ENCODE measurements at places on chromosomes 4 and X.

- no peak for DNase-seq
These were observed 44.7 kb upstream of the ARHGAP24 start for GRCh38 chr4:85430226-85430625.

DNA sequence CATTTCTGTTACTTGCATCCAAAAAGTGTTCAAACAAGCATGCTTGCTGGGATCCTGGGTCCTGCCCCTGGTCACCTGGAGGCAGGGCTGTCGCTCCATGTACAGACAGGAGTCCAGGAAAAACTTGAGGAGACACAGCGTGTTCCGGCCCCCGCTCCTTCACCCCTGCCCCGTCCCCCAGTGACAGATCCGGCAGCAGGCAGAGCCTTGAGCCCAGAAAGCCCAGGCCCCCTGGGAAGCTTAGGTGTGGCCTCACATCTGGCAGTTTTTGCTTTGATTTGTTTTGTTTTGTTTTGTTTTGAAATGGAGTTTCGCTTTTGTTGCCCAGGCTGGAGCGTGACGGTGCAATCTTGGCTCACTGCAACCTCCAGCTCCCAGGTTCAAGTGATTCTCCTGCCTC is 67.0 kb downstream of the TRMT44 start:
- DNase-seq, result no peak

- DNase-seq, result no peak
These were observed 140.9 kb downstream of the MAPK10 start for GRCh38 chr4:86218746-86219473.

- no peak for DNase-seq
These were observed 21.2 kb upstream of the MID2 start for GRCh38 chrX:107804427-107804826.

DNA sequence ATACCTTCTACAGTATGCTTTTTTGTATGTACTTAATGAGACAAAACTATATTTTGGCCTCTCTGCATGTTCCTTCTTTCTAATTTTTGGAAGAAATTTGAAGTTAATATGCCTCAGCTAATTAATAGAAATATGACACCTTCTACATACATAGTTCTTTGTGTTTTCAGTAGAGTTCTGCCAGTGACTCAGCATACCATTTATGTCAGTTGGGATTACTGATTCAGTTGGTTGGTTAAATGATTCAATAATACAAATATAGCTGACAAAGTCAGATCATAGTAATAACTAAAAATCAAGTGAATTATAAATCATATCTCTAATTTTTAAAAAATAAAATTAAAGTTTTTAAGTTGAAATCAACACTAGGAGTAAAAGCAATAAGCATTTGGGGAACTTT is 16.8 kb downstream of the BTC start:
- no peak for DNase-seq
